ENCODE measurements at places on chromosomes 16 and 17. TPM values are rescaled to one million over a fixed set of nuclear protein-coding genes. Genes with fewer than 3 reads are reported as not detected.

Gene LLGL2
- 0.59 TPM for total RNA-seq

Gene FGF11
- 2.6 TPM for total RNA-seq

Gene PDILT
- total RNA-seq, result not detected

Gene HOXB1
- not detected for total RNA-seq

Gene LGALS9
- total RNA-seq, result 3.0 TPM
